Urinary bladder (tissue), 4 donors: ENCODE measurements at places on chromosomes 2 and 18. TPM values are rescaled to one million over a fixed set of nuclear protein-coding genes. Genes with fewer than 3 reads are reported as not detected.
A peak's percentile ranks its signal among the peaks of the same experiment; 100 is the strongest.

The WDR54 gene
- 21.5 TPM for polyA plus RNA-seq

The REG1B gene
- 1.7 TPM for polyA plus RNA-seq

- DNase-seq = no peak
Observed at GRCh38 chr2:201758234-201758633, 22.5 kb downstream of the ALS2 start.

The WIPF1 gene
- 45.0 TPM for polyA plus RNA-seq

The FBXO41 gene
- polyA plus RNA-seq = 1.0 TPM

The PRKAG3 gene
- not detected for polyA plus RNA-seq

DNA sequence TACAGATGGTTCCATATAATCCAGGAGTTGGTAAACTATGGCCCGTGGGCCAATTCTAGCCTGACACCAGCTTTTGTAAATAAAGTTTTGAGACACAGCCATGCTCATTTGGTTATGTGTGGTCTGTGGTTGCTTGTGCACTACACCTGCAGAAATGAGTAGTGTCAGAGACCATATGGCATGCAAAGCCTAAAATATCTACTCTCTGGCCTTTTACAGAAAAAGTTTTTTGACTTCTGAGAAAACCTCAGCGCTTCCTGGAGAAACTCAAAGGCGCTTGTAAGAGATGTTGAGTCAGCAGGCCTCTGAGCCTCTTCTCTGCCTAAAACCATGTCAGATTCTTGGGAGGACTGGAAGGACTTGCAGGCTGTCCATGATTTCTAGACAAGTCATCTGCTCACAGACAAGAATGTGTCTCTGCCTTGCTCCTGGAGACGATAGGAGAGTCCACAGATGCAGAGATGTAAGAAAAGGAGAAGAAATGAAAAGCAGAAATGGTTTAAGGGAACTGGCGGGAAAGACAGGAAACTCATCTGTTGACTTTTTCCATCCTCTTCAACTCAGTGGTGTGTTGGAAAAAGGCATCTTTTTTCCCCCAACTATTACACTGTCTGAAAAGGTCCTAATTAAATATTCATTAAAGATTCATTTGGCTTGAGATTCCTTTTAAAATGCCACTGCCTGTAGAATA, 5.2 kb downstream of the TTC39C start:
- no peak for DNase-seq

- DNase-seq = no peak
Observed at GRCh38 chr2:215391531-215391930, 44.3 kb downstream of the FN1 start.

- no peak for DNase-seq
Observed at GRCh38 chr2:173762221-173762620, 203.0 kb downstream of the SP3 start.

GRCh38 chr18:8045160-8045883, 478.2 kb downstream of the PTPRM start:
- no peak for DNase-seq

DNA sequence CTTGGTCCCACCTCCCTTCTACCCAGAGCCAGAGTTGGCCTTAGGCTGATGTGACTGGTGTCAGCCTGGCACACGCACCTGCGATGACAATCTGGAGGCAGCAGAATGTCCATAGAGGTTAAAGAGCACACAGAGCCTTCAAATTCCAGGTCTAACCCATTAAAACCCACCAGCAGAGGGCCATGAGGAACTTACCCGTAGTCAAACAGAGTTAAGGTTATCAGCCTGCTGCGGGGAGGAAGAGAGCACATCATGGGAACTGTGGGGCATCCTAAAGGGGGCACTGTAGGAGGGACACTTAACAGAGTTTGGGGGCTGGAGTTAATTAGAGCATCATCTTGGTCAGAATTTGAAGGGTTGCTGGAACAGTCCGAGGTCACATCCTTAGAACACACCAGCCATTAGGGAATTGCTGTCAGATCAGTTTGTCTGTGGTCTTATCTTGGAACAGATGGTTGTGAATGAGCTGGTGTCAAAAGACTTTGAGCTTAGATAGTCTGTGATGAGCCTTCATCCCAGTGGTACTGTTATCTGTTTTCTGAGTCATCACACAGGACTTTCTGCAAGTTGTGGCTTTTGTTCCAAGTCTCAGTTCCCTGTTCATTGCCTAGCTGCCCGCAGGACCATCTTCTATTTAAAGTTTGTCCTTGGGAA, 248.6 kb downstream of the LOXHD1 start:
- DNase-seq = no peak

DNA sequence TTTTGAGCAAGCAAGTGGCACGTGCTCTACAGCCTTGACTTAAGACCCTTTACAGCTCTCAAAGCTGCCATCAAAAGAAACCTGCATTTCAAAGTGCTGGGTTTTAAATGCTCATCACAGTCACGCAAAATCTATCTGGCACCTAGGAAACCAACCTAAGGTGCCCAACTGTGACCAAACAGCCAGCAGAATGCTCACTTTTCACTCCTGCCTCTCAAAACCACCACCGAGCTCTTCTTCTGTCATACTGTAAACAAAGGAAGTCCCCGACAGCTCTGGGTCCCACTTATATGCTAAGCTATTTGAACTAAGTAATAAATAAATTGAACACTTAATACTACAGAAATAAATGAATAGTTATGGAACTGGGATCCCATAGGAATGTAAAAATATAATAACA, 33.6 kb downstream of the SATB2 start:
- DNase-seq = no peak

The SERPINB3 gene
- not detected for polyA plus RNA-seq

DNA sequence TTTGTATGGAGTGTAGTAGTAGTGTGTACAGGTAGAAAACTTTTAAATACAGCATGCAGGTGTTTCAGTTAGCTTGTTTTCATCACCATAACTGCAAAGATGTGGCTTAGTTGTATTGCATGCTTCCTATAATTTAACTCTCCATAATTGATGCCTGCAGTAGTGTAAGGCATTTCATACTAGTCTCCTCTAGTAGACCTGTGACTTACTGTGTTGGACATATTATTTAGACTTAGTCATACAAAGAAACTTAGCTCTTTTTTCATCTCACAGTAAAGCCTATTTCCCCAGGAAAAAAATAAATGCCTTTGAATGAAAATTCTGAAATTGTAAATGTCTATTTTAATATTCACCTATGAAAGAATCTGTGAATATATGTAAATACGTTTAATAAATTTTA, 52.8 kb upstream of the TWSG1 start:
- DNase-seq = no peak

DNA sequence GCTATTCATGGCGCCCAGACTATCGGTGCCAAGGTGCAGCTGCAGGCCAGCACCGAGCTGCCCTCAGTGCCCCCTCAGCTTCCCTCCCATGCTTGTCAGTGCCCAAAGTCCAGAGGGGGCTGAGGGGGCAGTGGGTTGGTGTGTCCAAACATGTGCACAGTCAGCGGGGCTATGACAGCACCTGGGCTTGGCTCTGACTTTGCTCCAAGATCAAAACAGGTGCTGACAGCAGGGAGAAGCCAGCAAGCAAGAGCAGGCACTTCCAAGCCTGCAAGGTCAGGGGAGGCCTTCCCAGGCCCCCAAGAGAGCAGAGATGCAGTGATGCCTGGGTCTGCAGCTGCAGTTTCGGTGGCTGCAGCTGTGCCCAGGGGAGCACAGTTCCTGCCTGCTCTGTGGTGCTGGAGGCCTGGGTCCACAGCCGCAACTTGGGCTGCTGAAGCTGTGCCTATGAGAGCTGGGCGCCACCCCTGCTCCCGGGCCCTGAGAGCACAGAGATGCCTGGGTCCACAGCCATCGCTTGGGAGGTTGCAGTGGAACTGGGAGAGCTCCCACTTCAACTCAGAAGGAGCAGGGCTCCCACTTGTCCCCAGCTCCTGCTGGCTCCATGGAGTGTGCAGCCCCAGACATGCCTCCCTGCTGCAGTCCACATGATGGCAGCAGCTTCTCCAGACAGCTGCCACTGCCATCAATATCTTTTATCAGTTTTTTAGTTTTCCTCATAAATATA, 775.3 kb upstream of the POU3F3 start:
- no peak for DNase-seq

The AFF3 gene
- 15.1 TPM for polyA plus RNA-seq

The FBXO36 gene
- 2.3 TPM for polyA plus RNA-seq

DNA sequence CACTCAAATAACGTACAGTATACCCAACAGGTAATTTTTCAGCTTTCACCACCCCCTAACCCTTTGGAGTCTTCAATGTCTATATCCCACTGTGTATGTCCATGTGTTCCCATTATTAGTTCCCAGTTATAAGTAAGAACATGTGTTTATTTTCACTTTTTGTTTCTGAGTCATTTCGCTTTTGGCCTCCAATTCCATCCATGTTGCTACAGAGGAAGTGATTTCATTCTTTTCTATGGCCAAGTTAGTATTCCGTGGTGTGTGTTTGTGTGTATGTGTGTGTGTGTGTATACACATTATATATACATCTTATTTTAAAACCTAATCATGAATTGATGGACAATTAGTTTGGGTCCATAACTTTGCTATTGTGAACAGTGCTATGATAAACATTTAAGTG, 464.4 kb downstream of the CMPK2 start:
- no peak for DNase-seq

- DNase-seq = peak; percentile 50
Observed at GRCh38 chr2:109128048-109128615, 873 bp upstream of the SH3RF3 start.
